ENCODE measurements at places on chromosomes 16 and 17.

GRCh38 chr16:62036101-62036801 lies at the start of gene CDH8:
Gene CDH8, minus strand, starts transcription at chr16:62036438. Its CDS starts 15,035 bp downstream, at chr16:62021403.
- no peak for DNase-seq

DNA sequence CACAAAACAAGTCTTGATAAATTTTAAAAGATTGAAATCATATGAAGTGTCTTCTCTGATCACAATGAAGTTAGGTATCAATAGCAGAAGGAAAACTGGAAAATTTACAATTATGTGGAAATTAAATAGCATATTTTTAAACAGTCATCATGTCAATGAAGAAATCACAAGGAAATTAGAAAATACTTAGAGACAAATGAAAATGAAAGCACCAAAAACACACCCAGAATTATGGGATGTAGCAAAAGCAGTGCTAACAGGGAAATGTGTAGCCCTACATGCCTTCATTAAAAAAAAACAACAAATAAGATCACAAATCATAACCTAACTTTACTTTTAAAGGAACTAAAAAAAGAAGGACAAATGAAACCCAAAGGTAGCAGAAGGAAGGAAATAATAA lies 7.5 kb upstream of the IL21R start:
- DNase-seq = no peak

DNA sequence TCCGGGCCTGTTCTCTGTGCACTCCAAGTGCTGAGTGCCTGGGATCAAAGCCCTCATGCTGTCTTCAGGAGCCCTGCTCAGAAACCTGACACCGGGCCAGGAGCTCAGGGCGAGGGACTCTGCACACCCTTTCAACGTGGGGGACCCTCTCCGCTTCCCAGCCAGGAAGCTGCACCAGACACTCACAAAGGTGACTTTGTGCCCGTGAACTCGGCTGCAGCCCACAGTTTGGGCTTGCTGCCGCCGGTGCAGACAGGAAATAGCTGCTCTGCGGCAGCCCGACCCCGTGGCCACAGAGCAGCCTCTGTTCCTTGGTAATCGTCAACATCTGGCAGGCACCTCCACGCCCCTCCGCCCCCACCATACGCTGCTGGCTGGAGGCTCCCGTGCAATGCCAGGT lies 93.4 kb upstream of the METRNL start:
- no peak for DNase-seq

DNA sequence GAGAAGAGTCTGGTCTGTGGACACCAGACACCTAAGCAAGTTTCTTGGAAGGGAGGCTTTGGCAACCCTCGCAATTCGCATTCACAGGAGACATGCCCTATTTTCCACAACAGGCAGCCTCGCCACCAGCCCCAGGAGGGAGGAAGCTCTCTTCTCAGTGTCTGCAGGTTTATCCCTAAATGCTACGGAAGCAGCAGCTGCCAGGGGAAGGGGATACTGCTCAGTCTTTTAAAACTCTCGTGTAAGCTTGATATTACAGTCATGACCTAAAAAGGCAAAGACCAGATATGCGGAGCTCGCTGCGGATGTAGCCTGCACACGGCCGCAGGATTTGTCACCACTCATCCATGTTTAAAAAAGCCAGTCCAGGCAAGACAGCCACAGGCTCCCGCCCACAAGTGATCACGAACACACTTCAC lies 159.2 kb upstream of the RPH3AL start:
- no peak for DNase-seq

- DNase-seq = no peak
These were observed 36.5 kb downstream of the NCOR1 start for GRCh38 chr17:16178836-16179235.

- peak; percentile 92 for DNase-seq
These were observed 50.3 kb downstream of the KSR1 start for GRCh38 chr17:27506348-27507218.

DNA sequence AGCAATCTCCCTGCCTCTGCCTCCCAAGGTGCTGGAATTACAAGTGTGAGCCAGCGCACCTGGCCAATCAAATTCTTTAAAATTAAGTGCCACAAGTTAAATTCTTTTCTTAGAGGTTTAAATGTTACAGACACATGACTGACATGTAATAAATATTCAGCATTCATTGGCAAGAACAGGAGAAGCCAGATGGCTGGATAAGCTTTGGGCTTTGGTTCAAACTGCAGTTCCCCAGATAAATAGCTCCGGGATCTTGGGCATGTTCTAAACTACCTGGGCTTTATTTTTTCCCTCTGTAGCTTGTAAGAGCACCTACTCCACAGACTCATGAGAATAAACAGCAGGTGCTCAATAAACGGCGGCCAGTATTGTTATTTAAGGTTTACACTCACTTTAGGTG lies 34.1 kb downstream of the ABAT start:
- DNase-seq = no peak

- no peak for DNase-seq
These were observed 31.4 kb upstream of the PMFBP1 start for GRCh38 chr16:72203401-72203800.

- no peak for DNase-seq
These were observed 2.8 kb downstream of the RAD51D start for GRCh38 chr17:35116845-35117244.

- DNase-seq = no peak
These were observed 117.2 kb downstream of the MAF start for GRCh38 chr16:79483336-79483735.

GRCh38 chr17:47315451-47316266 lies 8.1 kb upstream of the EFCAB13 start:
- DNase-seq = peak; percentile 67

GRCh38 chr17:5669191-5669590 lies 84.9 kb upstream of the NLRP1 start:
- DNase-seq = no peak

GRCh38 chr17:29582254-29582765 lies 7.1 kb downstream of the GIT1 start:
- DNase-seq = no peak

DNA sequence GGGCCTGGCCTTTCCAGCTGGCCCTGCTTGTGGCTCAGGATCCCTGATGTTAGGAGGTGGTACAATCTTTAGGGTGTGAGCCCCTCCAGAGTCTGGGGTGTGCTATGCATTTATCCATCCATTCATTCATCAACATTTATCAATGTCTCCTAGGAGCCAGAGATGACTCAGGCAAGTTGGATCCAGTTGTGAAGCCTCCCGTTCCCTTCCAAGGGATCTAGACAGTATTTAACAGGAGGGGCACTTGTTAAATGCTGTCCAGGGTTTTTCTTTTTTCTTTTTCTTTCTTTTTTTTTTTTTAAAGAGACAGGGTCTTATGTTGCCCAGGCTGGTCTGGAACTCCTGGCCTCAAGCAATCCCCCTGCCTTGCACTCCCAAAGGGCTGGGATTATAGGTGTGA lies 42.0 kb upstream of the SMPD3 start:
- no peak for DNase-seq

- no peak for DNase-seq
These were observed 1.5 kb upstream of the ABCA6 start for GRCh38 chr17:69143151-69143550.

- no peak for DNase-seq
These were observed 183.6 kb downstream of the MAP2K6 start for GRCh38 chr17:69597898-69598692.

GRCh38 chr17:74391771-74392170 lies 24.5 kb downstream of the GPR142 start:
- DNase-seq = no peak

- no peak for DNase-seq
These were observed 39.2 kb upstream of the XPO6 start for GRCh38 chr16:28250999-28251398.

GRCh38 chr16:68071518-68071901 lies 13.7 kb upstream of the NFATC3 start:
- no peak for DNase-seq

GRCh38 chr17:41396996-41397660 lies at the start of gene KRT31:
Gene KRT31, minus strand, starts transcription at chr17:41397608. Its CDS starts 69 bp downstream, at chr17:41397539.
- DNase-seq = no peak

DNA sequence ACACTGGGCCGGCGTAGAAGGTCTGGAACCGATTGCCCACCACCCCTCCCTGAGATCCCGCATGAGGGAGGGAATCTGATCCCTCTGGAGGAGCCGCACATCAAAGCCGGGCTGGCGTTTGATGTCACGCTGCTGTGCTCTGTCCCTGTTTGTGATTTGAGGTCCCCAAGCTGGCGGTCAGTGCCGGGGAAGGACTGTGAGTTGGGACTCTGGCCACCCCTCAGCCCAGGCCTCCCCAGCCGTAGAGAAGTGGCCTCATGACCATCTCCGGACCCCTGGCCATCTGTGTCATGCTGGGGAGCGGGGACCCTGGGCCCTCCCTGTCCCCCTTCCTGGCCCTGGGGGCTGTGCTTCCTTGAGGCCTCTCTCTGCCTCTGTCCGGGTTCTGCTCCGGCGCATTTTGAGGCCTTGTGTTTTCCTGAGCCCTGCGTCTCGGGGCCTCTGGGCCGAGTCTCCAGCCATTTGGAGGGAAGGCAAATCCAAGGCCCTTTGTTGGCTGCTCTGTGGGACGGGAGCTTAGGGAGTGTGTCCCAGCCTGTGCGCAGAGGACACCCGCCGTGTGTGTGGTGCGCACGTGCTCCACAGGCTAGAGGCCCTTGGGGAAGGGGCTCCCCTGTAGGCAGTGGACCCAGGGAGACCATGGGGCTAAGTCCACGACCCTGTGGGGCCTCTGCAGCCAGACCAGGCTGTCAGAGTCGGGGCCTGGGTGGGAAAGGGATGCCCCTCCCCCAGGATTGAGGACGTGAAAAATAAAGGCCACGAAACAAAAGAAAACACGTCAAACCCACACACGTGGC lies 15.1 kb downstream of the ASPSCR1 start:
- no peak for DNase-seq

DNA sequence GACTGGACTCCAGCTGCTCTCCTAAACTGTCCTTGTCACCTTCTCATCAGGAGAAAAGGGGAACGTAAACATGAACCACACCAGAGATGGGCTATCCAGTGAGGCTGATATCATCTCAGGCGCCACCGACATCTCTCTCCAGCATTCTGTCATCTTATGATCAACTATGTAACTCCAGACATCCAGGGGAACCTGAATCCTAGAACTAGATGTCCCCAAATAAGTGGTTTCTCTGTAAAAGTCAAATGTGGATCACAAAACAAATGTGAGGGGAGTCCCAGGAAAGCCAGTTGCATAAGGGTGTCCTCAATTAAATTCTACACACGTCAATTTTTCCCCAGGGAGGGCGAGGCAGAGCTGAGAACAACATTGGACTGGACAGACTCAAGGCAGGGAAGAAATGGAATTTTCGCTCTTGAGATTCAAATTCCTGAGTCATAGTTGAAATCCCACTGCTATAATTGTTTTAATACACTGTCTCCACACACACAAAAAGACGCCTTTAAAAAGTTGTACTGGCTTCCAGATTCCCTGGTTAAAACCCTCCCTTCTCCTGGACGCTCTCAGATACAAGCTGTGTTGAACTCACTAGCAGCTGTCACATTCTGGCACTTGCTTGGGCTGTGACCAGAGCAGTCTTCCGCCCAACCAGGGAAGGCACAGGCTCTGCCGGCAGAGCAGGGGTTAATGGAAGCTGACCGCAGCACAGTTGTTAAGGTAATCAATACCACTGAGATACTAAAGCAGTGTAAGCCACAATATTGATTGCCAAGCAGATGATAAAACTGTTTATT lies 62.6 kb downstream of the ZFHX3 start:
- no peak for DNase-seq

DNA sequence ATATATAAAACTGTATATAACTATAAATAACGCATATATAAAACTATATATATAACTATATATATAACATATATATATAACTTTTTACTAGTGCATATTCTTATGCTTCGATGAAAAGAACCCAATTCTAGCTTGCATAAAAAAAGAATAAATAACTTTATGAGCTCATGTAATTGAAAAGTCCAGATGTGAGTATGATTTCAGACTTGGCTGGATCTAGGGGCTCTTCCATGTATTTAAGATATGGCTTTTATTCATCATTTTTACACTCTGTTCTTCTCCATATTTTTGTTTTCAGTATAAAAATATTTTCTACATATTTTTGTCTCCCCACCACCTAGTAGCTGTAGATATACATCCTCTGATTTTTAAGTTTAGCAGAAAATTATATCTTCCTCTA lies 417.5 kb downstream of the CDH11 start:
- DNase-seq = no peak

DNA sequence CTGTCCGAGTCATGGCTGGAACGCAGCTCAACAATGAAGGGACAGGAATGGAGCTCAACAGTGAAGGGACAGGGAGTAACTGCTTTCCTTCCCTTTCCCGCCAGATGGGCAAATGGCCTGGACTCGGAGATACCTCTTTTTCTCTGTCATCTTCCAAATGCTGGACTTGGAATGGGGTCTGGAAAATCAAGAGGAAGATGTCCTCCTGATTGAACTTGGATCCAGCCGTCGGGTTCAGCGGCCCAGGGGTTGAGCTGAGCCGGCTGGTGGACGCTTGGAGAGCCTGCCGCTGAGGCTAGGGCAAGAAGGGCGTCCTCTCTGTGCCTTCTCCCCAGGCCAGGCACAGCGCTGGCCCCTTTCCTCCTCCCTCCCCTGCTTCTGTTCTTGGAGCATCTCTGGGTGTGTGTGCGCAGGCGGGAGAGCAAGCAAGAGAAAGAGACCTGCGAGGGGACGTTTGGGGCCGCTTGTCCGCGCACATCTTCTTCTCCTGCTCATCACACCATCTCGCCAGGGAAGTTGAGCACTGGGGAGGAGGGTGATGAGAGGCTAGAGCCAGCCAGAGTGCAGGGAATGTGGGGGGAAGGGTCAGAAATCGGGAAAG lies 6.6 kb downstream of the NEUROD2 start:
- DNase-seq = no peak

DNA sequence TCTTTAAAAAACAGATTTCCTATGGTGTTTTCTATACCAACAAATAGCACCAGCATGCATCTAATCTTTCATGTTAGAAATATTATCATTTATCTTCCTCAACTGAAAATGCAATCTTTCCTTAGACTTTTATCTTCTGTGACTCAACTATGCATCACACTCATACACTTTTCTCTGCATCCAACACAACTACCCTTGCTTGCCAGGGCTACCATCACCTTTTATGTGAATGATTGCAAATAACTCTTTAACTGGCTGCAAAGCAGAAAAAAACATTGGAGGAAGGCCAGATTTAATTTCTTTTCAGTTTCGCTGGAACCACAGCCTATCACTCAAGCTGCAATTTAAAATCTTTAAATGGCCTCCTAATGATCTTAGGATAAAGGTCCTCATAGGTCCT lies 212.9 kb downstream of the CDH8 start:
- DNase-seq = no peak

DNA sequence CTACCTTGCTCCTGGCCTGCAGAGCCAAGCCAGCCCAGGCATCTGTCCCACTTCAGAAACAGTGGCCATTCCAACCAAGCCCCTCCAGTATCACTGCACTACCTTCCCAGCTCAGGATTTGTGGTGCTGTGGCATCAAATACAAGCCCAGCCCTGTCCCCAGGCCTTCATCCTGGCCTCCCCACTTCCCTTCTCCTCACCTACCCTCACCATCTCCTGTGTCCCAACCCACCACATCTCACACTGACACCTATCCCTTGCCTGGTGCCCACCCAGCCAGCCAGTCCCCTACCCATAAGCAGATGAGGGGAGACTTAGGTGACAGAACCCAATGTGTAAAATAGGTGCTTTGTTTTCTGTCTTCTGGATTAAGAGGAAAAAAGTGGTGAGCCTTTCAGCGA lies 66.0 kb upstream of the CDH5 start:
- no peak for DNase-seq

Data from NCI-H526 treated with DMSO at 0.1 percent for 48 hours (cell line).